ENCODE measurements at places on chromosomes 7 and 10.

DNA sequence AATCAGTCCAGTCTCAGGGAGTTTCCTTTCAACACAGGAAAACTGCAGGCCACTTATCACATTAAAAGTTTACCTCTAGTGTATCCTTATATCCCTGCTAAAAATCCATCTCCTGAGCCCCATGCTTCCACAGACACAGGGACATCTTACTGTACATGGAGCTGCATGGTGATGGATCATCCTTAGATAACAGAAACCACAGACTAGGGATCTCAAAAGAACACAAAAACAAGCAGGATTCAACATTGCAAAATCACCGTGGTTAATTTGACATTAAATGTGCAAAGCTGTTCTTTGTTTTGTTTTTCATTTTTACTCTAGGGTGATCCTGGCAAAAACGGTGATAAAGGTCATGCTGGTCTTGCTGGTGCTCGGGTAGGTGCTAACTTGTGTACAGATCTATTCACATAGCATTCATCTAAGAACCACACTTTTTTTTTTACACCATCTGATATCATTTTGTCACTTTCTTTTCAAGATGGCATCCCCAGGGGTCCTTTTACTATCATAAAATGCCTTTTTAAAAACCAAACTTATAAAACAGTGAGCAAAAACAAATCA is 18.1 kb downstream of the COL1A2 start:
- no peak for DNase-seq

- DNase-seq = no peak
Observed at GRCh38 chr10:93541402-93542357, 24.8 kb upstream of the FFAR4 start.

GRCh38 chr10:127945341-127945758 is 38.4 kb downstream of the PTPRE start:
- DNase-seq = no peak

GRCh38 chr7:21939136-21939857 is 6.4 kb downstream of the CDCA7L start:
- no peak for DNase-seq

DNA sequence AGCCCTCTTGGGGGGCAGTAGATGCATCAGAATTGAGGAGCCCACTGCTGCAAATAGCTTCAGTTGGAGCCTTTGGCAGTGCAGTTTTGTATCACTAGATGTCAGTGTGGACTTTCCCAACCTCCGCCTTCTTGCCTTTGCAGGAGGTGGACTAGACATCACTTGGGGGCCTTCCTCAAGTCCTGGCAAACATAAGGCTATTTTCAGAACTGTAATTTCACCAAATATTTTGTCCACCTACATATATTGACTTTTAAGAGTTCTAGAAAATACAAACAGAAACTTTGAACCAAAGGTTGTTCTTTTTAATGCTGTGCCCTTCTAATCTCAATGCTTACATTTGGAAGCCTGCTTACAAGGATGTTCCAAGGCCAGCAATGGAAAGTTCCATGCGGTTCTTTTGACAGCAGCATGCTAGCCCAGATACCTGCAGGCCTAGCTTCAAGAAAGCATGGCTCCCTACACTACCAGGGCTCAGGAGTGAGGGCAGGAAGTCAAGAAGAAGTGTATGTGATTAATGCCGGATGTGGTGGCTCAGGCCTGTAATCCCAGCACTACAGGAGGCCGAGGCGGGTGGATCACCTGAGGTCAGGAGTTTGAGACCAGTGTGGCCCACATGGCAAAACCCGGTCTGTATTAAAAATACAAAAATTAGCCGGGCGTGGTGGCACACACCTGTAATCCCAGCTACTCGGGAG is 8.0 kb upstream of the ZNRF2 start:
- DNase-seq = peak; percentile 57

- no peak for DNase-seq
Observed at GRCh38 chr7:1923409-1924257, 253.6 kb downstream of the ELFN1 start.

GRCh38 chr7:77685233-77685632 is 11.0 kb upstream of the RSBN1L start:
- no peak for DNase-seq

GRCh38 chr10:21512573-21513404 is 12.7 kb downstream of the SKIDA1 start:
- no peak for DNase-seq

DNA sequence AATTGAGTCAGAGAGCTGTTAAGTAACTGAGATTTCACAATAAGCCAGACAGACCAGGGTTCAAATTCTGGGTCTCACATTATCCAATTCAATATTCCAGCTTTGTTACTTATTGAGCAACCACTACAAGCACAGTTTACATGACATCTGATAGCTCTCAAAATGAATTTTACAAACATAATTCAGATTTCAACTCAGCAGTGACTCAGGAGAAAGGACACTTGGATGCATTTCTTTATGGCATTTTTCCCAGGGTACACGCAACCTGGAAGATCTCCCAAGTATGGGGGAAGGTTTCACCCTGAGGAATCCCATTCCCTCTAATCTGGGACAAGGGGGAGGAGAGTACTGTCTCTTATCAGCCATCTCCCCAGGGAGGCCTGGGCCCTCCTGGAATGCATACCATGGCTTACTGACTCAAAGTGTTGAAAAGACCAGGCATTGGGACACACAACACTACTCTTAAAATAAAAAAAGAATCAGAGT is 102.4 kb downstream of the CFTR start:
- no peak for DNase-seq

- no peak for DNase-seq
Observed at GRCh38 chr10:20173046-20173445, 356.8 kb downstream of the PLXDC2 start.

DNA sequence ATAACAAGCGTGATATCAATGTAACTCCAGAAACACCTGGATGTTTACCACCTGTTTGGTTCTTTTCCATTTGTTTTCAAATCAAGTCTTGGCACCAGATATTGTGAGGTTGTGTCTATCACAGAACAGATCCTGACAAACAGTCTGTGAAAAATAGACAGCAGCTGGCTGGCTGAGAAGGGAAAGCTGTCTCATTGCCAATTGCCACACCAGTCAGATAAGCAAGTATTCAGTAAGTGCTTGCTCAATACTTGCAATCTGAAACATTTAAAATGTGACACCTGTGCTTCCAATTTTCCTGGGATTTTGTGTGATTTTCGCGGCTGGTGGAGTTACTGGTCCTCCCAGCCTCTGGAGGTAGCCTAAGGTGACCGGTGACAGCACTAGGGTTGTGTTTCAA is 147.9 kb upstream of the MYO3A start:
- no peak for DNase-seq

- no peak for DNase-seq
Observed at GRCh38 chr7:38127216-38128207, 50.5 kb upstream of the STARD3NL start.

DNA sequence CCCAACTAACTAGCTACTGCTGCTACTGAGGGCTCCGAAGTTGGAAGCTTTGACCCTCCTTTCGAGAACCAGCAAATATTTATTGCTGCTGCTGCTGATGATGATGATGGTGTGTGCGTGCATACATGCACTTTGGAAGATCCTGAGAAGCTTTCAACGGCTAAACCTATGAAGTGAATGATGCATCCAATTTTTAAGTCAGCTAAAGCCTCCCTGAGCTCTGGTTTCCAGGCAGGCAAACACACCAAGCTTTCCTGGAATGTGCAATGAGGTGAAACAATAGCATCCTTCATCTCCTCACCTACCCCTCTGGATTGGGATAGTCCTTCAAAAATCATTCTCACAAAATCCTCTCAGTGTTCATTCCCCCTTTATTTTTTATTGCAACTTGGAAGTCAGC is 13.9 kb downstream of the MACC1 start:
- no peak for DNase-seq

- no peak for DNase-seq
Observed at GRCh38 chr7:77570330-77571011, 33.4 kb downstream of the PTPN12 start.

- DNase-seq = no peak
Observed at GRCh38 chr7:6416516-6417145, 31.1 kb downstream of the DAGLB start.

- DNase-seq = no peak
Observed at GRCh38 chr7:127391591-127392181, 822 bp downstream of the ZNF800 start.

DNA sequence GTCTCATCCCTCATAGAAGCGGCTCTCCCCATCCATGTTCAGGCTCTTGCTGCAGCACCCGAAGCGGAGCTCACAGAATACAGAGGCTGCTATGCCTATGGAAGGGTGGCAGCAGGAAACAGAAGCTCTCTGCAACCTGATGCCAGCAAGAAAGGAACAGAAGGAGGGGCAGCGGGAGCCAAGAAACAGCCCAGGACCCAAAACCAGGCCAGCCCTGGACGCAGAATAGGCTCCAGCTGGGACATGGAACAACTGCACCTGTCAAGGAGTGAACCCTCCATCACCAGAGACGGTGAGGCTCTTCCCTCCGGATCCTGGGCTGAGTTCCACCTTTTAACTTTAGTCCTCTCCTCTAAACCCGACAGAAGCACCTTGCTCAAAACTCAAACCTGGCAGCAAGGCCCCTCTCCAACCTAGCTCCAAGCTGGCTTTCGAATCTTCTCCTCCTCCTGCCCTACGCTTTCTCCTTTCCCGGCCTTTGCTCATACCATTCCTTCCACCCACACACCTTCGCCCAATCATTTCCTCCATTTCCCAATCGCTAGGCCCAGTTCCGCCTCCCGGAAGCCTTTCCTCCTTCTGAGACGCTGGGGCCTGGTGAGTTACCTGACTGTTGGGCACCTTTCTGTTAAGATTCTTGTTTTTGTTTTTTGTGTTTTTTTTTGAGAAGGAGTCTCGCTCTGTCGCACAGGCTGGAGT is 122.8 kb upstream of the ZNF92 start:
- DNase-seq = no peak

DNA sequence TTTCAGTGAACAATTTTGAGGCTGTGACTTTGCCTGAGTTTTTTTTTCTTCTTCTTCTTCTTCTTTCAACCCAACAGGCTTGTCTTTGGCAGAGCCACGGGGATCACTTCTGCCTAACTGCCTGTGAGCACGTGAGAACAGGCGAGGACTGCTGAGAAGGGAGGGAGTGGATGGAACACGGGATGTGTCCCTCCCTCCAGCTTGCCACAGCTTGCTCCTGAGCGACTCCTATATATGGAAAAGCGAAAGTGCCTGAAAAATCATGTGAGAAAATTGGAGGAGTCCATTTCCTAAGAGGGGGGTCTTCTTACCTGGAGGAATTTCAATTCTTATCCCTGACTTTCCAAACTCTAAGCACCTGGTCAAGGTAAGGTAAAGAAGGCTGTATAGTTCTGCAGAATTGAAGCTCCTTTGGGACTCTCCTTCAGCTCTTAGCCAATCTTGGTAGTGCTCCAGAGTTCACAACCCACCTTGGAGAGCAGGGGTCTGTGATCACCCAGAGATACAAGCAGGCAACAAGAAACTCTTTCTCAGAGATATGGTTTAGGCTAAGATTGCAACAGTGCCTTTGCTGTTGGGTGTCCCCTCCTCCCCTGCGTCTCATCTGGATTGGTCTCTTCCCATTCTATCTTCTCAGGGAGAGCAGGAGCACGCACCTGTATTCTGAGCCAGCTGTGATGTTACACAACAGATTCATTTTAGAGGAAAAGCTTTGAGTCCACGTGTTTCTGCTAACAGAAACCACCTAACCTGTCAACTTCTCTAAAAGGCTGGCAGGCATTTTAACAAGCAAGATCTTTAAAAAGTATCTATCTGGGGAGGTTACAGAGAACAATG is at the start of gene MAT1A:
Gene MAT1A (minus strand): TSS at position 208 of the 837 bp plus-strand sequence. CDS start 235 bp downstream, outside the sequence.
- DNase-seq = no peak

- DNase-seq = no peak
Observed at GRCh38 chr7:127667017-127667670, 15.2 kb downstream of the SND1 start.

GRCh38 chr7:83085299-83085698 is 77.4 kb downstream of the PCLO start:
- no peak for DNase-seq

DNA sequence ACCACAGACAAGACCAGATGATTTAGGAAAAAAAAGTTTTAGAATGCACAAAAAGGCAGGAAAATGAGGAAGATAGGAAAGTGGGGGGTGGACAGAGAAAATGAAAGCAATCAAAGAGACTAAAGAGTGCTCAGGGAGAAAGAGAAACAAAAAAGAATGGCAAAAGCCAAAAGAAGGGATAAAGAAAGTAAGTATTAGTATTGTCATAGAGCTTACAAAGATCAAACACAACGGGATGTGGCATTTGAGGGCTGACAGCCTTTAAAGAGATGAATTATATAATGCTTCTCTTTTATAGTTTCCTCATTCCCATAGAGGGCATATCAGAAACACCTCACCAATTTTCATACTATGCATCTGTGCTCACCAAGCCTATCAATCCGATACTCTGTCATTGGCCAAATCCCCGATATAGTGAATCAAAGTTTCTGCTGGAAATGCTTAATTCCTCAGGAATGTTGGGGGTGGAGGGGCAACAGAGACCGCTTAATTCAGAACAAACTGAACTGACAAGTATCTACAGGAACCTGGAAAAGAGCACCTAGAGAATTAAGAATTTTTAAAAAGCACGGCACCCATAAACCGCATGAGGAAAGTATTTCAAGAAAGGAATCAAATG is 2.7 kb downstream of the COG5 start:
- no peak for DNase-seq

DNA sequence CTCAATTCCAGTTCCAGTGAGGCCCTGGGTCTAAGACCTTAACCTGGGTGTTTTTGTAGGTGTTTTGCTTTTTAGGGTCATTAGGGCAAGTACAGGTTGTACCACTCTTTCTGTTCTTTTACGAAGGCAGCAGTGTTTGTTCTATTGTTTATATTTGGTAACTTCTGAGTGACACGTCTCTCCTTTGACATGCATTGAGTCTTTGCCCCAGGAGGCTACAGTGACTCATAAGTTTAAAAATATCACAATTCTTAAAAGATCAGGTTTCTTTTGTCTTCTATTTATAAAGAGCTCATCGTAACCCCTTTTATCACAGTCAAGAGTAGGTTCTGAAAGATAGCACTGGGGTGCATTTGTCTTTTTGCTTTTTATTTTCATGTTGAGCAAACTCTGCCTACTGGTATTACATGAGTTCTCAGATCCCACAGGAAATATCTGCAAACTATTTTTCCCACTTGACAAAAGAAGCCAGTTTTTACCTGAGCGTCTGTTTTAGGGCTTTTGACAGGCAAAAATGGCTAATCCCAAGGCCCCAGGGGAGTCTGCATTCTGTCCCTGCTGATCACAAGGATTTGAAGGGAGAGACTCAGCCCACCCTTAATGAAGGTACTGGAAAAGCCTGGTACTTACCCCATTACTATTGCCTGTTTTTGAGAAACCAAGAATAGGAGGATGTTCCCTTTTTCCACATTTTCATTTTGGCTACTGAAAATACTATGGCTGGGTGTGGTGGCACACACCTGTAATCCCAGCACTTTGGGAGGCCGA is 7.9 kb downstream of the NUDT13 start:
- DNase-seq = no peak

DNA sequence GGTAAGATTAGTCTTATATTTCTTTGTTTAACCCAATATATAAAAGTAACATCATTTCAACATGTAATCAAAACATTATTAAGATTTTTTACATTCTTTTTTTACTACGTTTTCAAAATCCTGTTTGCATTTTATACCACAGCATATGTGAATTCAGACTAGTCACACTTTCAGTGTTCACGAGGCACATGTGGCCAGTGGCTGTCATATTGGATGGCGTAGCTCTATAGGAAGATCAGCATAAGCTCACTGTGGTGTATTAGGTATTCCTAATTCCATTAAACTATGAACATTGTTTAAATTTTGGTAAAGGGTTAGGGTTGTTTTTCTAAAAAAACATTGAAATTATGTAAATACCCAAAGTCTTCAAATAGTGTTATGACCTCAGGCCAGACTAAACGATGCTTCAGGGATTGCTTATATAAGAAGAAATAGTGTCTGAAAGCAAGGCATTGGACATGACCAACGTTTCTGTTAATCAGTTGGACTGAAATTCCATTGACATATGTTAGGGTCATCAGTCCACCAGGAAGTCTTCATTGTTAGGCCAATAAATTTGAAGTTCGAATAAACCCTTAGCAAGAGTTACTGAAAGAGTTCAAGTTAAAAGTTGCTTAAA is 97.0 kb downstream of the BICC1 start:
- no peak for DNase-seq
